Kidney (tissue), 22 donors: ENCODE measurements at places on chromosomes 7 and 10. TPM values are rescaled to one million over a fixed set of nuclear protein-coding genes. Genes with fewer than 3 reads are reported as not detected.

Gene GIMAP4
- total RNA-seq = 61.4 TPM

Gene TMEM139
- total RNA-seq = 36.7 TPM

Gene PRRT4
- not detected for total RNA-seq

Gene CRPPA
- total RNA-seq = 5.9 TPM

Gene TASOR2
- 58.8 TPM for total RNA-seq

Gene FEZF1
- total RNA-seq = not detected

Gene VPS26A
- 52.5 TPM for total RNA-seq

Gene LIPM
- total RNA-seq = not detected

Gene CALML5
- total RNA-seq = not detected

Gene ANKRD61
- 0.19 TPM for total RNA-seq

Gene COL26A1
- 1.2 TPM for total RNA-seq

Gene SEMA3D
- 17.5 TPM for total RNA-seq

Gene POMZP3
- 23.5 TPM for total RNA-seq

Gene ZNF479
- not detected for total RNA-seq

Gene AKR1C3
- 61.8 TPM for total RNA-seq

Gene CUX1
- 126 TPM for total RNA-seq

Gene EXOSC1
- 28.8 TPM for total RNA-seq

Gene TEX36
- total RNA-seq = not detected

Gene RASA4B
- 22.5 TPM for total RNA-seq

Gene RELN
- 5.4 TPM for total RNA-seq

Gene ZCCHC24
- 21.3 TPM for total RNA-seq

Gene C10orf67
- 1.6 TPM for total RNA-seq

Gene HEPACAM2
- total RNA-seq = 2.5 TPM

Gene CDHR3
- 7.1 TPM for total RNA-seq

Gene WEE2
- total RNA-seq = 0.06 TPM

Gene UBN2
- total RNA-seq = 22.2 TPM

Gene PTF1A
- total RNA-seq = not detected

Gene CHN2
- 22.5 TPM for total RNA-seq

Gene C10orf71
- total RNA-seq = not detected

Gene CLDN4
- total RNA-seq = 342 TPM

Gene AGR3
- total RNA-seq = 20.3 TPM

Gene LRIT1
- total RNA-seq = not detected

Gene SPDYE6
- not detected for total RNA-seq

Gene TMEM225B
- total RNA-seq = 2.6 TPM

Gene SPDYE5
- not detected for total RNA-seq

Gene UBE2H
- total RNA-seq = 107 TPM

Gene NPY
- total RNA-seq = not detected

Gene TMEM72
- total RNA-seq = 19.3 TPM

Gene ARMC3
- total RNA-seq = 5.5 TPM

Gene SEMA3C
- total RNA-seq = 17.2 TPM

Gene RNF133
- 1.3 TPM for total RNA-seq

Gene GNAT3
- total RNA-seq = not detected

Gene FAM241B
- total RNA-seq = 7.6 TPM

Gene GHRHR
- total RNA-seq = not detected

Gene SKIDA1
- 2.9 TPM for total RNA-seq

Gene NPTX2
- 2.0 TPM for total RNA-seq

Gene AKR1C8
- 0.66 TPM for total RNA-seq

Gene POLR3A
- 13.3 TPM for total RNA-seq

Gene ERVW-1
- total RNA-seq = not detected

Gene BAZ1B
- 52.0 TPM for total RNA-seq

Gene SLC16A9
- 15.5 TPM for total RNA-seq

Gene LEP
- not detected for total RNA-seq

Gene OR9A2
- total RNA-seq = not detected

Gene PODXL
- 114 TPM for total RNA-seq
